Activated CD4-positive, alpha-beta T cell treated with anti-CD3 and anti-CD28 coated beads, Interleukin-2, amount 10 ng/mL, durations not matched to agents 24 days and 14 days (primary cell): ENCODE measurements at places on chromosomes 11 and 22. TPM values are rescaled to one million over a fixed set of nuclear protein-coding genes. Genes with fewer than 3 reads are reported as not detected.

DNAJB7 gene
- not detected in 2 replicates for total RNA-seq

RBM4B gene
- 15.6 and 16.0 TPM in 2 replicates for total RNA-seq

CCND1 gene
- total RNA-seq = 13.4 and 17.2 TPM in 2 replicates

MYOD1 gene
- total RNA-seq = not detected in 2 replicates

SAA4 gene
- total RNA-seq = not detected in 2 replicates

PLAAT5 gene
- not detected in 2 replicates for total RNA-seq

ACTN3 gene
- total RNA-seq = 0.07 TPM in 2 replicates

TMEM9B gene
- 25.2 and 26.5 TPM in 2 replicates for total RNA-seq

OR5B21 gene
- not detected in 2 replicates for total RNA-seq

ARHGEF17 gene
- total RNA-seq = 0.05 TPM in 1 of 2 replicates, not detected in the other

EMID1 gene
- not detected in 2 replicates for total RNA-seq

PHOX2A gene
- total RNA-seq = not detected in 2 replicates

KRTAP5-7 gene
- not detected in 2 replicates for total RNA-seq

YPEL4 gene
- 0.40 and 0.47 TPM in 2 replicates for total RNA-seq

OR10A6 gene
- not detected in 2 replicates for total RNA-seq
